CD4-positive, alpha-beta T cell treated with Interferon alpha-2 for 1 hour (primary cell): ENCODE measurements at places on chromosomes 5 and 9.

- no peak for DNase-seq
These were observed 17.2 kb upstream of the GCNT1 start for GRCh38 chr9:76441551-76442322.

DNA sequence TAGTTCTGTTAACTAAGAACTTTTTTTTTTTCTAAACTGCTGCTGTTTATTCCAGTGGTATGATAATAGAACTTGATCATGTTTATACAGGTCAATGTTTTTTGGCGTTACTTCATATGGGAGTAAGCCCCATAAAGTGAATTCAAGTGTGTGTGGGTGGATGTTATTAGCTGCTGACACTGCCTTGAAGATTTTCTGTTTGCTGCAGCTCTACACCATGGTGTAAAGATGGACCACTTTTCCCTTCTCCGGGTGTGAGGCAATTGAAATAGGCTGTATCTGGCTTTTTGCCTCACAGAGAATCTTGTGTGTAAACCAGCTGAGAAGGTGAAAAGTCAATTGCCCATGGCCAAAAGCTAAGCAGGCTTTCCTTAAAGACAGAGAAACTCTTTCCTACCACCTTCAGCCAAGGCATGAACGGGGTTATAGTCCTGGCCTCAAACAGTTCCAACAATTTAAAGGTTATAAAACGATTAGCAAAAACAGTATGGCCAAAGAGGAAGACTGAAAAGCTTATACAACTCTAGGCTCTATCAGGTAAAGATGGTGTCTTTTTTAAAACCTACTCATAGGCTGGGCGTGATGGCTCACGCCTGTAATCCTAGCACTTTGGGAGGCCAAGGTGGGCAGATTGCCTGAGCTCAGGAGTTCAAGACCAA, 33.9 kb upstream of the ABCA1 start:
- no peak for DNase-seq

GRCh38 chr9:90967145-90967538, 165.5 kb downstream of the SYK start:
- no peak for DNase-seq

DNA sequence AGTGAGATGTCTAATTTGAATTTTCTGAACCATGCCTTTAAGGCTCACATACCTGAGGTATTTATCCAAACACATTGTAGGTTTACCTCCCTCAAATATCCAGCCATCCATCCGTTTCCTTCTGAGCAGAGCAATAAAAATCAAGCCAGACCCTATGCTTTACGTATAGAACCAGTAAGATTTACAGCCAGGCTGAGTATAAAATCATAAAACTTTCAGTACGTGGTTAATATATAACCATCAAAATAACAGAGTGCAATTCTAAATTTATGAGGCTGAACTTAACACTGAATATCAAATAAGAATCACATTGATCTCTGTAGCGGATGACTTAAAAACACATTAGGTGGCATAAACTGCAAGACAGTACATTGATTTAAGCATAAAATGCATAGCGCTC, 877.9 kb upstream of the WWC1 start:
- no peak for DNase-seq

DNA sequence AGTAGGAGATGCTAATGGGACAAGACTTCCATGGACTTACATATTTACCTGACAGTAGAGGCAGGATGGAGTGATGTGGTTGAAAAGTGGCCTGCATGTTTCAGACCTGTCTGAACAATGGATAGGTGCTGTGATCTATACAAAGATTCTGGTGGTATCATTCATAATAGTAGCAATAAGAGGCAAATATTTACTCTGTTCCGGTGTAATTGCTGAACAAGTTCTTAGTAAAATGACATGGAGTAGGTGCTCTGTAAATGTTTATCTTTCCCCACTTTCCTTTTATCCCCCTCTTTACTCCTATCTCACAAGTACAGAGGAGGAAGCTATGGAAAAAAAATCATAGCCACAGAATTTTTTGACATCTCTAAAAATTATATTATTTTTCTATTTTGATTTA, 159.0 kb upstream of the SLC12A2 start:
- no peak for DNase-seq

DNA sequence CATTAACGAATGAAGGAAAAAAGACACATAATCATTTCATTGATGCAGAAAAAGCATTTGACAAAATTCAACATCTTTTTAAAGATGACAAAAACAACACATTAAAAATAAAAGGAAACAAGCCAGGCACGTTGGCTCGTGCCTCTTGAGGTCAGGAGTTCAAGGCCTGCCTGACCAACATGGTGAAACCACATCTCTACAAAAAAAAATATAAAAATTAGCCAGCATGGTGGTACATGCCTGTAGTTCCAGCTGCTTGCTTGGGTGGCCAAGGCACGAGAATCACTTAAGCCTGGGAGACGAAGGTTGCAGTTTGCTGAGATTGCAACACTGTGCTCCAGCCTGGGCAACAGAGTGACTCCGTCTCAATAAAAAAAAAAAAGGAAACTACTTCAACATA, 77.0 kb downstream of the ERCC6L2 start:
- DNase-seq = no peak

DNA sequence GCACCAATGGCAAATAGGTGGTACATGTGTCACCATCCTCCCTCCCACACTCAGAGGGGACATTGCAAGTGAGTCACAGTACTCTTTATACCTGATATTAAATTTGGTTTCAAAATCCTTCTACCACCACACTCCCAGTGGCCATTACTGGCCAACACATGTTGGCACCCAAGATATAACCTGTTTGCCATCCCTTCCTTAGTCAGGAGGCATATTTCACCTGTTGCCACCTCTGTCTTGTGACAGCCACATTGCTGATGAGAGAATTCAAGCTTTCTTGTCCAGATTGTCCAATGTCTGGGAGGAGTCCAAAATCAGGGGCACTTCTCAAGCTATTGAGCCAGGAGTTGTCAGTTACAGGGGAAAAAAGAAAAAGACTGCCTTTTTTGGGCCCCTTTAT, 80.2 kb upstream of the WWC1 start:
- DNase-seq = no peak

DNA sequence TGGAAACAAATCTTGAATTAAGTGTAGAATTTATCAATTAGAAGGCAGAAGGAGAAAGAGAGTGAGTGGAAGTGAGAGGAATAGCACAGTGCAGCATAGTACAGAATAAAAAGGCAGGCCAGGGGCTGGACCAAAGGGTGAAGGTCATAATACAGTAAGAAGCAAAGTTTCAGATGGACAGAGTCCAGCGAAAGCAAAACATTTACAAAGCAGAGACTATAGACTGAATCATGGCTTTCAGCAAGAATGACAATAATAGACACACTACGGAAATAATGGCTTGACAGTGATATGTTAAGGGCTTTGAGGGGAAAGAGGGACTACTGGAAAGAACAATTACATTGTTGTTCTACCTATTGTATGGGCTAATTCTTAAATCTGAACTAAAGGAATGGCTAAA, 249.0 kb upstream of the CHD1 start:
- no peak for DNase-seq

- no peak for DNase-seq
These were observed 23.1 kb downstream of the SLC25A25 start for GRCh38 chr9:128091144-128091543.

GRCh38 chr9:108397286-108397685, 458.5 kb downstream of the ACTL7B start:
- DNase-seq = no peak

GRCh38 chr5:65874241-65874640, 52.1 kb upstream of the ERBIN start:
- no peak for DNase-seq

DNA sequence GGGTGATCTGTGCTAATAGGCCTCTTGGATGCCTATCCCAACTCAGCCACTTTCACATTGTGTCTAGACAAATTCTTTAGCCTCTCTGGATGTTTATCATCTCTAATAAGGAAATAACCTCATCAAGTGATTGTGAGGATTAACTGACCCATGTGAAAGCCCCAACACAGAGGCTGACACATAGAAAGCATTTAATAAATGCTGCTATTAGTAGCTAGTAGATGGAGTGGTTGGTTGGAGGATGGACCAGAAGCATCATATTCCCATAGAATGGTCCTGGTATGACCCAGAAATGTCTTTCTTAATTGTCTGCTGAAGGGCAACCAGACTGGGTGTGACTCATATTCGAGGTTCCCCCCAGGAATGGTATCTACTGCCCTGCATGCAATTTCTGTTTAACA, 124.4 kb downstream of the PIK3R1 start:
- no peak for DNase-seq

GRCh38 chr9:29183971-29184370, 1610.7 kb upstream of the C9orf72 start:
- no peak for DNase-seq
